Activated CD4-positive, alpha-beta memory T cell treated with anti-CD3 and anti-CD28 coated beads, Interleukin-2, amount 10 ng/mL, durations not matched to agents 7 days and 5 days (primary cell): ENCODE measurements at places on chromosomes 6 and 20. TPM values are rescaled to one million over a fixed set of nuclear protein-coding genes. Genes with fewer than 3 reads are reported as not detected.
A peak's percentile ranks its signal among the peaks of the same experiment; 100 is the strongest.

- H3K27me3 ChIP-seq, result no peaks in the 10 kb centered on the region
- no peak overlapping the region for H3K27ac ChIP-seq
- H3K36me3 ChIP-seq, result no peaks in the 10 kb centered on the region
- no peak for DNase-seq
- H3K4me3 ChIP-seq, result no peak overlapping the region
Measured at GRCh38 chr20:15843777-15844176, 729.5 kb downstream of the KIF16B start.

DNA sequence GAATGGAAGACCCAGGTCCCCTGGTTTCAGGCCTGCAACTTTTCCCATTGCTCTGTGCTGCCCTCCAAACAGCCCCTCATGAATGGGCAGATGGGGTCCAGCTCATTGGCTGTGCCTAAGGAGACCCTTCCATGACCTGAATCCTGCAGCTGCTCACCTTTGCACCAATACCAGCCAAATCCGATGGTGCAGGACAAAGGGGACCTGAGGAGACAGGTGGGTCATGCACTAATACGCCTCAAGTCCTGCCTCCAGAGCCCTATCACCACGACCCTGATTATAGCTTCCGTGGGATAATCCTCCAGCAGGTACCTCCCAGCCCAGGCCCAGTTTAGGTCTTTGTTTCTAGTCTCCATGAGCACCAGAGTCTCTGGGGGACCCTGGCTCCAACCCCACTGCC, 16.8 kb downstream of the TREM1 start:
- no peaks in the 10 kb centered on the region for H3K36me3 ChIP-seq
- no peak overlapping the region for H3K4me3 ChIP-seq
- peaks cover 9% of the 10 kb centered on the region for H3K4me1 ChIP-seq
- no peak for DNase-seq
- H3K27me3 ChIP-seq, result peaks cover 4% of the 10 kb centered on the region

DNA sequence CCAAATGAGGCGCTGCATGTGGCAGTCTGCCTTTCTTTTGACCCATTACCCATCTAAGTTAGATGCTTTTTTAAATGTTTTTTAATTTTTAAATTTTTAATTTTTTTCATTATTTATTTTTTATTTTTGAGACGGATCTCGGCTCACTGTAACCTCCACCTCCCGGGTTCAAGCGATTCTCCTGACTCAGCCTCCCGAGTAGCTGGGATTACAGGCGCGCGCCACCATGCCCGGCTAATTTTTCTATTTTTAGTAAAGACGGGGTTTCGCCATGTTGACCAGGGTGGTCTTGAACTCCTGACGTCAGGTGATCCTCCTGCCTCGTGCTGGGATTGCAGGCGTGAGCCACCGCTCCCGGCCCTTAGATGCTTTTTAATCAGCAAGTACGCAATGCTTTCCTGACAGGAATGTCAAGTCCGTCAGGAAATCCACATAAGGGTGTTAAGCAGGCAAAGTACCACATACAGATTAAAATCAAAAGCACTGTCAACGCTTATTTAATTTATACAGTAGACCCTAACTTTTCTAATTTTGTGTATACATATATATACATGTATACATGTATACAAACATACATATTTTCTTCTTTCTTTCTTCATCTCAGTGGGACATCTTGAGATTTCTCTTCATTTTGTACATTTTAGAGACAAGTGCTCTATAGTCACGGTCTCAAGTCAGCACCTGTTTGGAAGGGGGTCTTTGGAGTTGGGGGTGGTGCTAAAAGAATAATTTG, 995 bp upstream of the GSTA4 start:
- H3K4me3 ChIP-seq, result peak overlapping the region; percentile 89
- H3K4me1 ChIP-seq, result peaks cover 40% of the 10 kb centered on the region
- H3K36me3 ChIP-seq, result peaks cover 12% of the 10 kb centered on the region
- DNase-seq, result peak; percentile 51
- H3K27ac ChIP-seq, result peak overlapping the region; percentile 99
- H3K27me3 ChIP-seq, result peaks cover 15% of the 10 kb centered on the region

- H3K4me3 ChIP-seq, result no peak overlapping the region
- no peak for DNase-seq
- peaks cover 52% of the 10 kb centered on the region for H3K36me3 ChIP-seq
- no peak overlapping the region for H3K27ac ChIP-seq
- H3K4me1 ChIP-seq, result peaks cover 16% of the 10 kb centered on the region
Measured at GRCh38 chr20:17654649-17655285, 27.3 kb downstream of the RRBP1 start.

EPPIN gene
- total RNA-seq, result not detected
